Heart left ventricle (tissue), 16 donors: ENCODE measurements at places on chromosomes 2 and 18. TPM values are rescaled to one million over a fixed set of nuclear protein-coding genes. Genes with fewer than 3 reads are reported as not detected.

CRACDL gene
- total RNA-seq: 1.1 TPM

REG3G gene
- not detected for total RNA-seq

SP5 gene
- total RNA-seq: not detected

DLX1 gene
- total RNA-seq: not detected

RPRM gene
- total RNA-seq: not detected

AGFG1 gene
- 63.9 TPM for total RNA-seq

OR6B2 gene
- not detected for total RNA-seq

FNDC4 gene
- 4.7 TPM for total RNA-seq
